Suppressor macrophage treated with lipopolysaccharide for 1 hour (primary cell): ENCODE measurements at places on chromosomes 7 and 10.

GRCh38 chr10:77566236-77566635, 71.4 kb downstream of the KCNMA1 start:
- no peak for DNase-seq

GRCh38 chr7:120588416-120588815, 269.5 kb downstream of the TSPAN12 start:
- no peak for DNase-seq

DNA sequence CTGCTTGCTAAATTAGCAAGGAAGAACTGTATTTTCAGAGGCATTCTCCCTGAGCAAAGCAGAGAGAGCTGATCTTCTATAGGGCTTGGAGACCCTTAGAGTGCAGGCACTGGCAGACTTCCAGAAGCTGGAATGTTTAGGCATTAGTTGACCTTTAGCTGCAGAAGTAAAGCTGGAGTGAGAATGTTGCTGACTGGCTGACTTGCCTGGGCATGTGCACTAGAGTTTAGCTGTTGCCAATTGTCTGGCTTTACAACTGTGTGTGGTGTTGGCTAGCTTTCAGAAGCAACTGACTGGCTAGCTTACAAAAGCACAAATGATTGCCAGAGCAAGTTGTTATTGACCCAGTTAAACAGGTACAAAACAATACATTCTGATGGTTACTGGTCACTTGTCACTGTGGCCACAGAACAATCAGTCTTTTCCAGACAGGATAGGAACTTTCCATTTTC, 25.1 kb downstream of the FAM13C start:
- no peak for DNase-seq

GRCh38 chr10:21257919-21258318, 267.6 kb downstream of the SKIDA1 start:
- DNase-seq = no peak

DNA sequence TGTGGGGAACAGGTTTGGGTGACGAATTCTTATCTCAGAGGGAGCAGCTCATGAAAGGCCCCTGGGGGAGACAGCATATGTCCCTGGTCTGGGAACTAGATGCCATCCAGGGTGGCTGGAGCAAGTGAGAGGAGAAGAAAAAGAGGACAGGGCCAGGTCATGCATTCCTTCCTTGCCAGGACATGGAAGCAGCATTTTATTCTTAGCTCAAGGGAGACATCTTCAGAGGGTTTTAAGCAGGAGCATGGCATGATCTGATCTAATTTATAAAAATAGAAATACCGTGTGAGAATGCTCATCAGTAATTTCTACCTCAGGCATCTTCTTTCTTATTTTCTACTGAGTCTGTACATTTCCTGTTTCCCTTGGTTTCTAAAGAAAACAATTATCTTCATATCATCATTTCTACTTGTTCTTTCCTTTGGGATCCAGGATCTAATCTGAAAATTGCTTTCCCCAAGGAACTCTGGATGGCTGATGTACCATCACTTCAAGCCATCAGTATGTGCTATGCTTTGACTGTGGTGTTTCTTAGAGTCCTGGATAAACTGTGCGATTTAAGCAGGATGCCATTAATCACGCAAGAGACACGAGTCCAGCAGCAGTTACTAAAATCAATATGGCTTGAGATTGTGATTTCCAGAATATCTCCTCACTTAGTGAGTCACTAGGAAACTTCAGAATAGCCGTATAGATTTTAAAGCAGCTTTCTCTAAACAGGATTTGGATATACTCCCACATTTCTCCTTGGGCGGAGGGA, 386.2 kb downstream of the GALNT17 start:
- no peak for DNase-seq

DNA sequence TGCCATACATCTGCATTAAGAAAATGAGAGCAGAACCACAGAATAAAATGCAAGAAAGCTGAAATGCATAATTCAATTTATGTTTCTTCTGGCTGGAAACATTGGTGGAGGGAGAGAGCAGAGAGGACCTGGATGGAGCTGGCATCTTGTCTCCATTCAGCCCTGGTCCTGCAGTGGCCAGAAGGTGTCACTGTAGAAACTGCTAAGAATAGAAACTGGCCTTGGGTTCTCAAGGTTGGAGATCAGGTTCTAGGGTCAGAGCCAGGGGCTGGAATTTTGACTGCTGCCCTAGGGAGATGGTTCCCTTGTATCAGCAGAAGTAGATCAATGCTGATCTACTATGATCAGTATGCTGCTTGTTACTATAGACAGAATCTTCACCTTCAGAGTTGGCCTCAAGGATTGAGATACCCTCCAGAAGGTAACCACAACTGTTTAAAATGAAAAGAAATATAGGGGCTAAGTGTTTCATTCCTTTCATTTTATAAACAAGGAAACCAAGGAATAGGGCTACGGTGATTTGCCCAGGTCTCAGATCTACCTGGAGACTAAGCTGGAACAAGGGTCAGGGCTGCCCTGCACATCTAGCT, 13.1 kb downstream of the TAS2R41 start:
- DNase-seq = peak; percentile 74

- DNase-seq = peak; percentile 68
These were observed 10.9 kb downstream of the PAPSS2 start for GRCh38 chr10:87670586-87670985.

DNA sequence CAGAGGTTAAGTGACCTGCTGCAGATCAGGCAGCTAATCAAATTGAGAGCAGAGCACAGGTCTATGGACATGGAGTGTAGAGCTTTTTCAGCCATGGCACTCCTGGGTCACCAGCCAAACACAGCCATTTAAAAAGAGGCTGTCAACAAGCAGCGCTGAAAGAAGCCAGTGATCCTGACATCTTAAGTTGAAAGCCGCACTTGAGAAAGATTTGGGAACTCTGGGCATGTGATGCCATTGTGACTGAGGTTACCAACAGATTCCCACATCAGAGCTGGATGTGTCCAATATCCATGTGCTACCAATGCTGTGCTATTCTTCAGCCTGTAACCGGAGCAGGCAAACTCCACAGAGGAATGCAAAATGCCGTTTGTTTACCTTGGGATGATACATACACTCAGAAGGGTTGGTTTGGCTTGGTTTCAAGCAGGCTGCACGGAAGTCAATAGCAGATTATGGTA, 56.2 kb upstream of the ABLIM1 start:
- DNase-seq = no peak

GRCh38 chr7:151438864-151439601, 908 bp downstream of the CRYGN start:
- DNase-seq = no peak

DNA sequence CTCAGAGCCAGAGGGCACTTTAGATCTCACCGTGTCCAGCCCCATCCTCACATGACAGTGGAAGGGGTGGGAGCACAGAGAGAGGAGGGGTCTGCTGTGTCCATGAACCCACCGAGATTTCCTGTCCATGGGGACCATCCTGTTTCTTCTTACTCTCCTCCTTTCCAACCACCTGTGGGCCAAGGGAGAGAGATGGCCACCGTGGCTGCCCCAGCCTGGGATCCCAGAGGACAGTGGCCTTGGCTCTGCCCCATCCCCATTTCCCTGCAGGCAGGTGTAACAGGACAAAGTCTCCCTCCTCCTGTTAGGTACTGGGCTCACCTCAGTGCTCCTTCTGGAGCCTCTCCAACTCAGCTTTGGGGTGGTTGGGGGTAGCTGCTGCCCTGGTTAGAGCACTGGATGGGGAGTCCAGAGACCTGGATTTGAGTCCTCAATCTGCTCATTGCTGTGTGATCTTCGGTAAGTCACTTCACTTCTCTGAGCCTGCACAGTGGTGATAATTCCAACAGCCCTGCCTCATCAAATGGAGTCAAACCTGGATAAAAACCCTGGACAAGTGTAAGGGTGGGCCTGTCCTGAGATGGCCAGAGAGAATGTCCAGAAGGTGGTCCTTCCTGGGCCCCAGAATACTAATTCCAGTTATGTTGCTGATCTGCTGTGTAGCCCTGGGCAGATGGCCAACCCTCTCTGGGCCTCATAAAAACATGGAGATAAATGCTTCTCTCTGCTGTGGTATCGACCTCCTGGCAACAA, 17.8 kb upstream of the PCBD1 start:
- DNase-seq = no peak

- DNase-seq = no peak
These were observed 120.0 kb downstream of the SEMA3E start for GRCh38 chr7:83528925-83529423.
